ENCODE measurements at places on chromosomes 4 and X.

DNA sequence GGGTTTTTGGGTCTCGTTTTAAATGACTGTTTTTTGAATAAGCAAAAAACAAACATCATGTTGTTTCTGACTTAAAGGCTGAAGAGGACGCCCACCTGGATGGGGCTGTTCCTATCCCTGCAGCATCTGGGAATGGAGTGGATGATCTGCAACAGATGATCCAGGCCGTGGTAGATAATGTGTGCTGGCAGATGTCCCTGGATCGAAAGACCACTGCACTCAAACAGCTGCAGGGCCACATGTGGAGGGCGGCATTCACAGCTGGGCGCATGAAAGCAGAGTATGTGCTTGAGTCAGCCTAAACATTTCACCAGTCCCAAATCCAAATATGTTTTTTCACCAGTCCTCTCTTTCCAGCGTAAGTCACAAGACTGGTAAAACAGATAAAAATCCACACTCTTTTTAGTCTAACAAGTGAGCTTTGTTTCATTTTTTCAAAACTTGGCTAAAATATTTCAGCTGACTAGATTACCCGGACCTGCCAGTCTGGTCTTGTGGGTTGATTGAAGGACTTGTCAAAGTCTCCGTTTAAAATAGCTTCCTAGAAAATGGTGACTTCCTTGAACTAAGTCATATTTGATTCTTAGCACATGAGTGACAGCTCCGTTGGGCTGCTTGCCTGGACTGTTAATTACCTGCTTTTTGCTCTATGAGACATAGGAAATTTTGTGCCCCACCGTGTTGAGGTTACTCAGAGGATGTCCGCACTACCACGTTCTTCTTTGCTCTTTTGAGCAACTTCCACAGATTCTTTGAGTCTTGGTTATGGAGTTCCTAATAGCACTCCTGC is 20.8 kb downstream of the ENOPH1 start:
- DNase-seq = no peak

GRCh38 chrX:1853916-1854315 is 239.1 kb downstream of the ASMT start:
- no peak for DNase-seq

GRCh38 chr4:82779032-82779431 is 19.6 kb downstream of the SCD5 start:
- no peak for DNase-seq

- DNase-seq = no peak
Observed at GRCh38 chr4:22500128-22500611, 15.7 kb downstream of the ADGRA3 start.

DNA sequence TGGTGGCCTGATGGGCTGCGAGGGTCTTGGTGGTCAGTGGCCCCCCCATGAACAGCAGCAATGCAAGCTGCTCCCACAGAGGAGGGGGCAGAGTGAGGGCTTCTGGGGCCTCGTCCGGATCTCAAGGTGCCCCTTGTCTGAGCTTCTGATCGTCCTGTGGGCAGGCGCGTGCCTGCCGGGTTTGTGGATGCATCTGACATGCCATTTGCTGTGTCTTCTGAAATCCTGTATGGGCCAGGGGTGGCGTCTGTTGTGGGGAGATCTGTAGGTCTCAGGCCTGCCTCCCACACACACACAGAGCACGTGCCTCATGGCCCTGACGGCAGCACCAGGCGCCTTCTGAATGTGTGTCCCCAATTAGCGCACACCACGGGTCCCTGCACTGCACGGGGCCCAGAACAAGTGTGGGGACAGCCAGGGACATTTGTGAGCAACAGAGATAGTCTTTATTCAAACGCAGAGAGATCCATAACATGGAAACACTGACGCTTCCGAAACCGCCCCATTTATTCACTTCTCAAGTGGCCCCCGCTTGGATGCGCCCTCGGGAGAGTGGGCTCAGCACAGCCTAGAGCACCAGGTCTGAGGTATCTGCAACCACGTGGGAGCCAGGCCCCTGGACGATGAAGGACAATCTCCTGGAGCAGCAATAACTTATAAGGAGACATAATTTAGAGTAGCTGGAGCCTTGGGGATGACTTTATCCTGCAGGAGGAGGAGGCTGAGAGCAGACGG is 5.7 kb downstream of the SPON2 start:
- no peak for DNase-seq

DNA sequence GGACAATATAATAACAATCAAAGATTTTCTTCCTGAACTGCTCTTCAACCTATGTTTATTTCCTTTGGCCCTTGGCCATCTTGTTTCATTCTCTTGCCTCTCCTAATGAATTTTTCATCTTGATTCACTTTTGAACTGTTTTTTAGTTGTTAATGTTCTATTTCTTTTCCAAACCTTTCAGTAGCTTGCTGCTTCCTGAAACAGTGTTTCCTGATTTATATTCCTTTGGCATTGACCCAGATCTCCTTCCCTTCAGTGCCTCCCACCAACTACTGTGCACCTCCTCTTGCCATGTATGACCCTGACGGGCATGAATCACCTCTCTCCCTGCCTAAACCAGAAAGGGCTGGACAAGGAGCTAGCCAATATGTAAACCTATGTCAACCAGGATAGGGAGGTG is 25.6 kb upstream of the SPP1 start:
- no peak for DNase-seq

GRCh38 chrX:10482261-10482660 is 138.1 kb downstream of the MID1 start:
- DNase-seq = no peak

DNA sequence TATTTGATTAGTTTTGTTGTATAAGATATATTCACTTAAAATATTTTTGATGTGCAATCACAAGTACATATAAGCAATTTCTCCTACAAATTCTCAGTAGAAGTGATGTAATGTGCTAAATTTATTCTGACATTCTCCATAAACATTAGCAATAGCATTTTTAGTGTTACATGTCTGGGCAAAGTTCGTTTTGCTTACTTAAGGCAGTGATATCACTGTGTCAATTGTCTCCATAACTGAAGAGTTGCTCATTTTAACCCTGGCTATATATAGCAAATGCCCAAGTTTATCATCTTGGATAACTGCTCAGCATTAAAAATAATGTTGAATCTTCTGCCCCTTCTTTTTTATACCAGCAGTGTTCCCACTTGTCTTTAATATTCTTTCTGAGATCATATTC is 340.0 kb upstream of the NDST4 start:
- no peak for DNase-seq

DNA sequence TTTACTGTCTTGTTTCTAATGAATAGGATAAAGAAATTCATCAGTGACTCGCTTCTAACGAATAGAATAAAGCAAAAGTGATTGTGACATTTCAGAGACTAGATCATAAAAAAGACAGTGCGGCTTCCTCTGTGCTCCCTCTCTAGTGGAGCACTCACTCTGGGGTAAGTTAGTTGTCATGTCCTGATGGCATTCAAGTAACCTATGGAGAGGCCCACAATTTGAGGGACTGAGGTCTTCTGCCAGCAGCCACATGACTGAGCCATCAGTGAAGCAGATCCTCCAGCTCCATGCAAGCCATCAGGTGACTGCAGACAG is 72.4 kb downstream of the YIPF6 start:
- no peak for DNase-seq

- DNase-seq = no peak
Observed at GRCh38 chr4:76679691-76680090, 218.3 kb downstream of the SOWAHB start.

- no peak for DNase-seq
Observed at GRCh38 chrX:1528186-1528883, 8.7 kb downstream of the P2RY8 start.

DNA sequence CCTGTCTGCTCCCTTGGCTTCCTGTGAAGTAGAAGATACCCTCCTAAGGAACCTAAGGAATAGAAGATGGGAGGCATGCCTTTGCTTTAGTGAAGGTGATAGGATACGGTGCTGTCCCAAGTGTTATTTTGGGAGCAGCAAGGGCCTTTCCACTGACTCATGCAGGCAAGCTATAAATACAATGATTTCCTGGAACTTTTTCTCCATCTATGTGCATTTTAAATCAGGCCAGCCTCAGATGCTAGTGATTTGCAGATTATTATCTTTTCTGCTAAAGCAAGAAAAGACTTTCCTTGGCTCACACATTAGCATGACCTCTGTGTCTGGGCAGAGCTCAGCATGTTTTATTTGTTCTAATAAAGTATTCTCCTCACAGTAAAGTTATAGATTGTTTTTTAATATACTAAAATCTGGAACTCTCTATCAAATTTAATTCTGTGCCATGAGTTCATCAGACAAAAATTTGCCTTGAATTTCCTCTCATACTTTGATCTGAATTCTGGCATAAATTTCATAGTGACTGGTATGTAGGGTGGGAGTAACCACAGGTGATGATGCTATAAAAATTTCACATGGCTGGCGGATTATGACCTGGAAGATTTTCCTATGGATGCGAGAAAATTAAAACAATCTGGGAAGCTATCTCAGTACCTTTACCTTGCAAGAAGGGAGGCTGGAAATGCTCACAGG is 131.7 kb downstream of the REPS2 start:
- DNase-seq = no peak

GRCh38 chrX:103607364-103608305 is at the start of gene TCEAL3:
TSS of gene TCEAL3 (plus strand) at chrX:103607963. CDS start at chrX:103609065, 1,102 bp downstream.
- DNase-seq = no peak

- no peak for DNase-seq
Observed at GRCh38 chr4:179871726-179872125, 2371.5 kb upstream of the TENM3 start.
